ENCODE measurements at places on chromosomes 5 and 9.

DNA sequence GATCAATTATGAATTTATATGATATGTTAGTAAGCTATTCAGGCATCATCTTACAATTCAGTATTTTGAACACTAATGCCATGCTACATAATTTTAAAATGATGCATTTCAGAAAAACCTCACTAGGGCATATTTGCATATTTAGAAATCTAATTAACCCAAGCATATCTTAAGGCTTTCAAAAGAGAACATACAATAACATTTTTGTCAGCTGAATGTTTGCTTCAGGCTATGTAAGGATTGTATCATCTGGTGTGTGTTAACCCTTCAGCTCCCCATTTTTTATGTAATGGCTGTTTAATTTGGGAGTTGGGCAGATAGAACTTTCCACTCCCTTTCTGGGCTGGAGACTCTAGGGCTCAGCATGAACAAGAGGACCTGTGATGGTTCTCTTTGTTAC lies 299.1 kb upstream of the EFNA5 start:
- no peak for DNase-seq

GRCh38 chr5:145960166-145960565 lies 23.8 kb downstream of the SH3RF2 start:
- no peak for DNase-seq

DNA sequence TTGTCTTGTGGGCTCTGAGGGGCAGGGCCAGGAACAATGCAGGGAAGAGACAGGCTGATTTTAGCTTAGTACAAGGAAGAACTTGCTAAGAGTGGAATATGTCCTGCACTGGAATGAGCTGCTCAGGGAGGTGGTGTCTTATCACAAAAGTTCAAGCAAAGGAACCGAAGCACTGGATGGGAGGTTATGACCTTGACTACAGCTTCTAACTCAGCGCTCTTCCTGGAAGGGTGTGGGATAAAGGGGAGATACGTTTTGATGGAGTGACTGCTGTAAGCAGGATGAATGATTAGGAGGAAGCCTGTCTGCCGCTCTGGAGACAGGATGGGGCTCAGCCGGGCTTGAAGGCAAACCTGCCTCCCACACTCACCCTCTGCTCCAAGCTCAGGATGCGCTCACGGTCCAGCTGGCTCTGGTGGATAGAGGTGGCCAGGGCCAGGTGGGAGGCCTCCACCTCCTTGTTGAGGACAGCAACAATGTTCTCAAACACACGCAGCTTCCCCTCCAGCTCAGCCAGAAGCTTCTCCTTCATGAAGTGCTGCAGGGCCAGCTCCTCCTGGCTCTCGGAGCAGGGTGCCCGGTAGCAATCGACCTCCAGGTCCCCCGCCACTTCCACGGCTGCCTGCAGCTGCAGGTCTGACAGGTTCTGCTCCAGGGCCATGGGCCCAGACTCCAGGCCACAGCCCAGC lies 13.5 kb downstream of the TRAF1 start:
- no peak for DNase-seq

GRCh38 chr5:89816038-89816437 lies 593.5 kb downstream of the CETN3 start:
- DNase-seq, result no peak

DNA sequence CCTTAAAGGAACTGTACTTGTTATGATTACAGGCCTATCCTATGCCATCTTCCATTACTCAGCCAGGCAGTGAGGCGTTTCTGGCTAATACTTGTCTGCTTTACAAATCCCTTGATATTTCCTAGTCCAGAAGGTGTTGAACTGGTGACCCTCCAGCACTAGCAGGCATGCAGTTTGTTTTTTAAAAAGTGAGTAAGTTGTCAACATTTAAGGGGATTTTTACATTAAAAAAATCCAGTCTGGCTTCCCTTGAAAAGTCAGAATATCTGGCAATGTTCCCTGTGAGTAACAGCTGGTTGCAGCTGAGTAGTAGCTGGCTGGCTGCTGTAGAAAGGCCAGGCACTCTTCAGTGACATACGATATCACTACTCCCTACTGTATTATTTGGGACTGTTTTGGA lies 21.8 kb downstream of the GRIN3A start:
- DNase-seq, result no peak

GRCh38 chr5:160245506-160246086 lies 16.3 kb downstream of the FABP6 start:
- DNase-seq, result no peak

DNA sequence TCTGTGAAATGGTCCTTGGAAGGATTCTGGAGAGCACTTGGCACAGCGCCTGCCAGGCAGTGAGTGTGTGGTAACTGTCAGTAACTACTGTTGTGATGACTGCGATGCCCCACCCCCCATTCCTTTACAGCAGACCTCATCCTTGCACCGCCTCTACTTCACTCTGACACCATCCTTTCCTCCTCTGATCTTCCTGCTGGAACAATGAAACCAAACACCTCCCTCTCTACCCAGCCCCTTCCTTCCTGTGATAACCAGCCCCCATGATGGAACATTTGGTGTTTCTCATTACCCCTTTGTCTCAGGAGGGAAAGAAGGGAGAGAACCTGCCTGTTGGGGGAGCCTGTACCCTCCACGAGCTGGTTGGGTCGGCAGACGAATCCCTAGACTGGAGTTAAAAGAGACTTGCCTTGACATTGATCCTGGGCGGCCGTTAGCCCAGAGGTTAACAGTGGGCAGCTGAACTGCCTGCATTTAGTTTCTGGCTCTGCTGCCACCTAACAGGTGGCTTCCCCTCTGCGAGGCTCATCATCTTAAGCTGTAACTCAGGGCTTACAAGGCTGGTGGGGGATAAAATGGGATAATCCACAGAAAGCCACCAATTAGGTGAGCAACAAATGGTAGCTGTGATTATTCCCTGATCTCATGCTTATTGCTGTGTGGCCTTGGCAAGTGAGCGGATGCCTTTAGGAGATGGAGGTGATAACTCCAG lies 34.2 kb upstream of the GRPEL2 start:
- no peak for DNase-seq

DNA sequence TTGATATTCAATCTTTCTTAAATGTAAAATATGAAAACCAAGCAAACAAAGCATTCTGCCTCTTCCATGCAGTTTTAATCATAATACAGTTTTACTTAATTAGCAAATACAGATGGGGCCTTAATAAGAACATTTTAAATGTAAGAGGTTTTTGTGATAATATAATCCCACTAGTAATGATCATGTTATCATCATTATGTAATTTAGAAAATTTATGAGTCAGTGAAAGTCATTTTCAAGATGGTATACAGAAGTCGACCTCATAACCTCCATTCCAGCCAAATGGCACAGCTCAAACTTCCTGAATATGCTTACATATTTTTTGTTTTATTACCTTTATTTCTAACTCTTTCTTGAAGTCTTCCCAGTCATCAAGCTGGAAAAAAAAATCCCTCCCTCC lies 102.2 kb upstream of the GNA14 start:
- no peak for DNase-seq

DNA sequence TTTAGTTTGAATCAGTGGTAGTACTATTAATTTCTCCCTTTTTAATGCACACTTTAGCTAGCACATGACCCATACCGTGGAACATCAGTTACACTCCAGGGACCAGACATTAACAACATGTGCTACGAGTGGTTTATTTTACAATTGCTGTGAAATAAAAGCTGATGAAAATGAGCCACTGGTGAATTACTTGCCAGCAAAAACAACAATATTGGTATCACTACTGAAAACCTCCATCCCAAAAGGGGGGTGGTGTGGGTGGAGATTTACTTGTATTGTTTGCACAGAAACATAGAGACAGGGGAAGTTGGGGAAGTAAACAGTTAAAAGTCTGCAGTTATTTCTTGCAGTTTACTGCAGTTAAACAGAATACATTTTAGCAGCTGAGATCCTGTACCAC lies 369.6 kb upstream of the GRAMD2B start:
- no peak for DNase-seq

- DNase-seq, result no peak
Observed at GRCh38 chr5:14239404-14239803, 96.3 kb downstream of the TRIO start.

DNA sequence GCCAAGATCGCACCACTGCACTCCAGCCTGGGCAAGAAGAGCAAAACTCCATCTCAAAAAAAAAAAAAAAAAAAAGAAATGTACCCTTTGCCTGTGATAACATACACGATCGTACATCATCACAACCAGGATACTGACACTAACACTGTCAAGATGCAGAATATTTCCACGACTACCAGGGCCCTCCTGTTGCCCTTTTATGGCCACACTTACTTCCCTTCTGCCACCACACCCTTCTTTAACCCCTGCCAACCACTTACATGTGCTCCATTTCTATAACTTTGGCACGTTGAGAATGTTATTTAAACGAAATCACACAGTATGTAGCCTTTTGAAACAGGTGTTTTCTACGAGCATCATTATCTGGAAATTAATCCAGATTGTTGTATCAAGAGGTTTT lies 69.0 kb upstream of the OTULINL start:
- DNase-seq, result no peak

- DNase-seq, result peak; percentile 22
Observed at GRCh38 chr9:128552744-128553440, 505 bp downstream of the SPTAN1 start.

DNA sequence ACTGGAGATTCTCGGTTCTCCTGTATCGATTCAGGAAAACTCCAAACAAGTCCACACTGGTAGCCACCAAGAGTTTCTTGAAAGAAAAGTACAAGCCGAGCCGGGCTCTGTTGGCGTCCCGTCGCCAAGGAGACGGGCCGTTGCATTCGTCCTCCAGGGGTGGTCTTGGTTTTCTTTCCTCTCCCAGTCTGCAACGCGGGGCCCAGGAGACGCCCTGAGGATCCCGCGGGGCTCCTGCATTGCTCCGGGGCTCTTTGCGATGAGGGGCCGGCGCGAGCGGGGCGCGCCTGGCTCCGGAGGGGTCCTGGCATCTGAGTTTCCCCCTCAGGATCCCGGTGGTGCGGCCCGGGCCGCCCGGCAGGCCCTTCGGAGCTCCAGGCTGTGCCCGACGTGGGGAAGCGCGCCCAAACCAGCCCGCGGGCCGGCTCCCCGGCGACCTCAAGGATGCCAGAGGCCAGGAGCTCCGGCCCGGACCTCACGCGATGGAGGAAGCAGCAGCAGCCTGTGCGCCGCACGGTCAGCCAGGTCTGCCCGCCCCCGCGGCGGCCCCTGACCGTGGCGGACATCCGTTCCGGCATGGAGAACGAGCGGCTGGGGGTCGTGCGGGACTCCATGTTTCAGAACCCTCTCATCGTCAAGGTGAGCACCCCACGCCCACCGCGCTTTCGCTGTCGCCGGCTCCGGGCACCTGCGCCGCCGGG lies at the start of gene CFAP77:
CFAP77 (plus strand) TSS at position 384 of the 701 bp plus-strand sequence; CDS start at position 445, 61 bp downstream.
- peak; percentile 50 for DNase-seq

- no peak for DNase-seq
Observed at GRCh38 chr9:10534850-10535249, 78.0 kb downstream of the PTPRD start.

GRCh38 chr9:129398961-129399633 lies 221.0 kb upstream of the IER5L start:
- no peak for DNase-seq

- no peak for DNase-seq
Observed at GRCh38 chr5:5652181-5652580, 229.7 kb downstream of the ICE1 start.

GRCh38 chr5:18370531-18370930 lies 736.3 kb downstream of the TAF11L14 start:
- no peak for DNase-seq

DNA sequence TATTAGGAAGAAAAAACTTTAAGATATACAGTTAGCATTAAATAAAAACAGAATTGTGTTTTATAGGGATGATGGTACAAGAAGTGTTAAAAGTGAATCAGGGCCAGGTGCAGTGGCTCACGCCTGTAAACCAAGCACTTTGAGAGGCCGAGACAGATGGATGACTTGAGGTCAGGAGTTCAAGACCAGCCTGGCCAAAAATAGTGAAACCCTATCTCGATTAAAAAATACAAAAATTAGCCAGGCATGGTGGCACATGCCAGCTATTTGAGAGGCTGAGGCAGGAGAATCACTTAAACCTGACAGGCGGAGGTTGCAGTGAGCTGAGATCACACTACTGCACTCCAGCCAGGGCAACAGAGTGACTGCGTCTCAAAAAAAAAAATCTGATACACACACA lies 282.9 kb upstream of the ATP10B start:
- DNase-seq, result no peak

DNA sequence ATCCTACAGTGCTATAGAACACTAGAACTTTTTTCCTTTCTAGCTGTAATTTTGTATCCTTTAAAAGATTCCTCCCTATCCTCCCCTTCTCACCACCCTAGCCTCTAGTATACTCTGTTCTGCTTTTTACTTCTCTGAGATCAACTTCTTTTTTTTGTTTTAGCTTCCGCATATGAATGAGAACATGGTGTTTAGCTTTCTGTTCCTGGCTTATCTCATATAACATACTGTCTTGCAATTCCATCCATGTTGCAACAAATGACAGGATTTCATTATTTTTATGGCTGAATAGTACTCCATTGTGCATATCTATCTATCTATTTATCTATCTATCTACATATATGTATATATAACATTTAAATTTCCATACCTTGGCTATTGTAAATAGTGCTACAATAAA lies 126.0 kb upstream of the MAN2A1 start:
- DNase-seq, result no peak

DNA sequence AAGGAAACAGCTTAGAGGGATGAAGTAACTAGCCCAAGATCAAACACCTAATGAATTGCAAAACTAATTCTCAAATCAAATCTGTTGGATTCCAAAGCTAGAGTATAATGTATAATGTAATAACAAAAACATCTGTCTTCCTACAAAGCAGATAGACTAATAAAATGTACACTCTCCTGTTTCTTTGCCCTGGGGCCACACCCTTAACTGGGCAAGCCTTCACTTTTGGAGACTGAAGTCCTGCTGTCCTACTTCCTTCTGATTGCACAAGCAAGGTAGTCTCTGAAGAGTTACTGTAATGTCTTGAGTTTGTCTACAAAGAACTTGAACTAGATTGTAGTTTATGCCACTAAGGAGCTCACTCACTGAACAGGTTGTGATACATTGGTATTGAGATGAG lies 2.5 kb downstream of the TTC1 start:
- DNase-seq, result no peak

- no peak for DNase-seq
Observed at GRCh38 chr5:40986666-40987065, 77.4 kb downstream of the C7 start.

- no peak for DNase-seq
Observed at GRCh38 chr9:116951588-116952435, 264.7 kb downstream of the TRIM32 start.

DNA sequence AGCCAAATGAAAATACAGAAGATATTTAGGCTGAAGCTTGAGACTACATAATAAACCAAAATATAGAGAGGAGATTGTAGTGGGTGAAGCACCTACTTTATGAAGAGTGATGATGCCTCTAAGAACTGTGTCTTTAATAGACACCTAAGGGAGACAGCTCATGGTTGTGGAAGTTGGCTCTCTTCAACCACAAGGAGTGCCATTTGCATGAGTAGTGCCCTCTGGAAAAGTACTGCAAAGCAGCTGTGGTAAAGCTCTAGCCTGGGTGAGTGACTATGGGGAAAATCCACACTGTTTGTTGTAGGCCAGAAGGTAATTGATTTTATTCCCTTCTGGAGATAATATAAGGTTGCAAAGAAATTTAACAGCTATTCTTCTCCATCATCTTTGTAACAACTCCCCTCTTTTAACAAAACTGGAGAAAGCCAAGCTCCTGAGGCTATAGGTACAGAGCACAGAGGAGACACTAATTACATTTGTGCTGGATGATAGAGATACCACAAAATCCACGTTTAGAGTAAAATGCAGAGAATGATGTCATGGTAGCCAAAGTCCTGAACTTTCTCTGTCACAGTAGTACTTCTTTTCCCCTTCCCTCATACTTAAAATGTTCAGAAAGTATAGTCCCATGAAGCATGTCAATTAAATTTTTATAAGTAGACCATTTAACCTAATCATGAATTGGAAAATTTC lies 122.8 kb downstream of the STARD4 start:
- no peak for DNase-seq

Measured in HAP-1 (cell line).